ENCODE measurements at places on chromosomes 16 and 17.

DNA sequence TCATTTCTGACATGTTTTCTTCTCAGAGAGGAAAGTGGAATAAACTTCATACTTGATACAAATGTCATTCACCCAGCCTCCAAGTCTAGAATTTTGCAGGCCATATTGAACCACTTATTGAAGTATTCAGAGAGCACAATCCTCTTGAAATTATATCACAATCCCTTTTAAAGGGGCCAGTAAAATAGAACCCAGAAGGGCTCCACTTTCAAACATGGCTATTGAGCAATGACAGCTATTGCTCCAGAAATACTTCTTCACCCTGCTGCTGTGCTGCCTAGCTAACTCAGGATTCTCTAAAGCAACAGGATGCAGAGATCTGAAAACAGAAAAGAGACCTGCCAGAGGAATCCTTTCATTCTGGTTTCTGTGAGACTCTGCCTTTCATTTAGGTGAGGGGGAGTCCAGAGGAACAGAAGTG, 275.0 kb upstream of the CDH5 start:
- no peak for DNase-seq

GRCh38 chr17:62611728-62612127, 15.7 kb upstream of the MRC2 start:
- DNase-seq: no peak

DNA sequence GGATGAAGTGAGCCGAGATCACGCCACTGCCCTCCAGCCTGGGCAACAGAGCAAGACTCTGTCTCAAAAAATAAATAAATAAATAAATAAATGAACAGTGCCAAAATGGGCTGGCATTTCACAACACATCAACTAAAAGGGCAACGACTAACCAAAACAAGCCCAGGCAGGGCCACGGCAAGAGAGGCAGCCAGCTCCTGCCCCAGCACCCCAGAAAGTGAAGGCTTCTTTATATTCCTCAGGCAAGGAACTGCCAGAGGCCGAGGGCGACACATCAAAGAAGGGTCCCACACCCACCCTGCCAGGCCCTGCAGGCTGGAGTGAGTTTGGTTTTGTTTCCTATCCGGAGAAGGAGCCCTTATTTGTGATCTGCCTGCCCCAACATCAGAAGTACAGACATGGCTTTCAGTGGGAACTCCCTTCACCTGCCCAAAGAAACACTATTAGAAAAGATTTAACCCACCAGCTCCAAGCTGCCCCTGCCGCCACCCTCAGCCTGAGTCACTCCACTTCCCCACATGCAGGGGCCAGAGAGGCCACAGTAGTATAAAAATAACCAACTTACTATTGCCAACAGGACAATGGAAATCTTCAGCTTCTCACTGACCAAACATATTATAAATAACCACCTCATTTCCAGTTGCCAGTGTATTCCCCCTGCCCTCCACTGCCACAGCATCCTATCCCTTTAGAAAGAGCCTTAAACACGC, 8.0 kb downstream of the FBXO31 start:
- DNase-seq: no peak

- DNase-seq: no peak
These were observed 11.8 kb downstream of the STXBP4 start for GRCh38 chr17:54980375-54980774.

- no peak for DNase-seq
These were observed 1.3 kb downstream of the C17orf58 start for GRCh38 chr17:67994817-67995569.

GRCh38 chr17:79389896-79390295, 221.0 kb downstream of the RBFOX3 start:
- no peak for DNase-seq

DNA sequence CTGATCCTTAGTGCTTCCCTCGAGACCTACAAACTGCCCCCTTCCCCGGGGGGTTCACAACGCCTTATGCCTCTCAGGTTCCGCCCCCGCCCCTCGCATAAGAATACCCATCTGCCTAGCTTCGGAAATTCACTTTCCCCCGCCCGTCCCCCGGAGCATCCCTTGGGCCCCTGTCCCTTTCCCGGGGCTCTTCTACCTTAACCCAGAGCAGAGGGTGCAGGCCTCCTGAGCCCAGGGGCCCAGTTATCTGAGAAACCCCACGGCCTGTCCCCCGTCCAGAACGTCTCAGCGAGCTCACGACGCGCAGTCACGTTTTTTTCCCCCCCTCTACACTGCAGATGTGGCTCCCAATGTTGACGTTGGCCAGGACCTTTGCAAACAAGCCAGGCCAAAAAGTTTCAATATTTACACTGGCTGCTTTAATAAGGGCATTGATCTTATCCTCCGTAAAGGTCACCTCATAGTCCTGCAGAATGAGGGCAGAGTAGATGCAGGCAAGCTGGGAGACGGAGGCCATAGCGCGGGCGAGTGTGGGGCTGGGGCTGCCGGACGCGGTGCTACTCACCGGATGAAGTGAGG, 1.4 kb upstream of the NBR1 start:
- peak; percentile 66 for DNase-seq

DNA sequence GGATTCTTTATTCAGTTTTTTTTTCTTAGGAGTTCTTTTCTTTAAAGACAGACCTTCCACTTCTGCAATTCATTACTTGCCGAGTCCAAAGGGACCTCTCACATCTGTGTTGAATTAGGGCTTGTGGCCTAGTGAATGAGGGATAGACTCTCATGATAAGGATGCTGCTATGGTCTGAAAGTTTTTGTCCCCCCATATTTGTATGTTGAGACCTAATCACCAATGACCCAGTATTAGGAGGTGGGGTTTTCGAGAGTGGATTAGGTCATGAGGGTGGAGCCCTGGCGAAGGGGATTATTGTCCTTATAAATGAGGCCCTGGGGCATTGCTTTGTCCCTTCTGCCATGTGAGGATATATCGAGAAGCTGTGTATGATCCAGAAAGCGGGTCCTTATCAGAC, 9.5 kb downstream of the KRT12 start:
- DNase-seq: no peak

- DNase-seq: no peak
These were observed 53.7 kb upstream of the WSB1 start for GRCh38 chr17:27240086-27240801.

- no peak for DNase-seq
These were observed 14.2 kb downstream of the ANKFY1 start for GRCh38 chr17:4249452-4250029.

GRCh38 chr16:87441886-87442580, 49.9 kb downstream of the MAP1LC3B start:
- no peak for DNase-seq

- no peak for DNase-seq
These were observed 214.3 kb upstream of the CDH11 start for GRCh38 chr16:65336160-65336559.
